AG04450 (cell line): ENCODE measurements at places on chromosomes 16 and 17.

GRCh38 chr17:82524540-82524939 is 5.0 kb downstream of the FOXK2 start:
- no peak for DNase-seq

DNA sequence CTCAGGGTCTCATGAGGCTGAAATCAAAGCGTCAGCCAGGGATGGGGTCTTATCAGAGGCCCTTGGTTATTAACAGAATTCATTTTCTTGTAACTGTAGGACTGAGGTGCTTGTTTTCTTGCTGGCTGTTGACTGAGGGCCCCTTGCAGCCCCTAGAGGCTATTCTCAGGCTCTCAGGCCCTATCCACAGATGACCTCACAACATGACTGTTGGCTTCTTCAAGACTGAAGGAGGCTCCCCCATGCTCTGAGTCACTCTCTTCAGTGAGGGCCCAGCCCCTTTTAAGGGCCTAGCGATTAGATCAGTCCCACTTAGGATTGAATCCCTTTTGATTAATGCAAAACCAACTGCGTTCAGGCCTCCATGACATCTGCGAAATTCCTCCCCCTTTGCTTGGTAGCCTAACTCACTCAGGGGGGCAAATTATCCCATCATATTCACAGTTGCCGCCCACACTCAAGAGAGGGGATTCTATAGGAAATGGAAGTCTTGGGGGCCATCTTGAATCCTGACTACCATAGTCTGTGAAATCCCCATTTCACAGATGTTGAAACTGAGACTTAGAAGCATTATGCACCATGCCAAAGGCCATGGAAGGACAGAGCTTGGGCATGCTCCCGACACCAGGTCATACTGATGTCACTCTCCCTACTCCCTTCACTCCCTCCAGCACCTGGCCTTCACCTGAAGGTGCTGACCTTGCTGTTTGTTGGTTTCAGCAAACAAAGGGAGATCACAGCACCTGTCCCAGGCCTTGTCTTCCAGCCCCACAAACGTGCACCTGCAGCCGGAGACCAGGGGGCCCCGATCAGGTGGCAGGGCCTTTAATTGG is 592.3 kb downstream of the MAF start:
- DNase-seq, result no peak

- DNase-seq, result no peak
These were observed 81.7 kb downstream of the GOSR1 start for GRCh38 chr17:30558686-30559545.

DNA sequence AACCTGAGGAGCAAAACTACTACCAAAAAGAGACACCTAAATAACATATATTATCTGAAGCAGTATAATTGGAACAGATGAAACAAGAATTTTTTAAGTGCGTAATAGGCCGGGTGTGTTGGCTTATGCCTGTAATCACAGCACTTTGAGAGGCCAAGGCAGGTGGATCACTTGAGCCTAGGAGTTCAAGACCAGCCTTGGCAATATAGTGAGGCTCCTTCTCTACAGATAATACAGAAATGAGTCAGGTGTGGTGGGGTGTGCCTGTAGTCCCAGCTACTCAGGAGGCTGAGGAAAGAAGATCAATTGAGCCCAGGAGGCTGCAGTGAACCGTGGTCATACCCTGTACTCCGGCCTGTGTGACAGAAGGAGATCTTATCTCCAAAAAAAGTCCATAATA is 294.2 kb upstream of the AXIN2 start:
- DNase-seq, result no peak

GRCh38 chr16:67284699-67285646 is 5.6 kb downstream of the PLEKHG4 start:
- DNase-seq, result no peak

- no peak for DNase-seq
These were observed 27.8 kb upstream of the HEATR6 start for GRCh38 chr17:60106340-60107059.

GRCh38 chr17:7714721-7715594 is 2.6 kb upstream of the DNAH2 start:
- DNase-seq, result no peak

DNA sequence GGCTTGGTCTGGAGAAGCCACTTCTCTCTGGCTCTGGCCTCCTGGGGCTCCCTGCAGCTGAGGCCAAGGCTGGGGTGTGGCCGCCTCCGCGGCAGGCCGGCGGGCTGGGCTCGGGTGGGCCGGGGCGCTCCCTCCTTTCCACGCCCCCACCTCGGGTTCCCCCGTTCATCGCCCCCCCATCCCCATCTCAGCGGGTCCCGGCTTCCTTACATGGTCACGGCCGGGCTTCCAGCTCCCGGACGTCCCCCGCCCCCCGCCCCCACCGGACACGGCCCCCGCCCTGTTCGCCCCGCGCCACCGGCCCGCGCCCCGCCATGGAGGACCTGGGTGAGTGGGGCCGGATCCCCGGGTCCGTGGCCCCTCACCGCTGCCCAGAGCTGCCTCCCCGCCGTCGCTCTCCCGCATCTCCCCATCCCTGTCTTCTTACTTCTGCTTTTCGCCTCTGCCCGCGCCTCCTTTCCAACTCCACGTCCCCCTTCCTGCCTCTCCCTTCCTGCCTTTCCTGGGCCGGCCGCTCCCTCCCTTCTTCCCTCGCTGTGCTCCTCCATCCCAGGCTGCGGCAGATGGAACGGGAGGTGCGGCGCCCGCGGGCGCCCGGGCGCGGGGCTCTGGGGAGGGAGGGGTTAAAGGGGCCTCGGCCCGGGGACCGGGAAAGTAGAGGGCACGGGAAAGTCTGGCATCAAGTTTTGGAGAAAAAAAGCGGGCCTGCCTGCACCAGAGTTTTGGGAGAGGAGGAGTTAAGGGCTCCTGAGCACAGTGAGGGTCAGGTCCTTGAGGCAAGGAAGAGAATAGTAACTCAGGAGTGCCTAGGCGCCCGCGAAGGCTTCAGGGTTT is at the start of gene TGFB1I1:
TSS of gene TGFB1I1 (plus strand) at position 278 of the 834 bp plus-strand sequence. CDS start at position 315, 37 bp downstream.
- DNase-seq, result peak; percentile 59

DNA sequence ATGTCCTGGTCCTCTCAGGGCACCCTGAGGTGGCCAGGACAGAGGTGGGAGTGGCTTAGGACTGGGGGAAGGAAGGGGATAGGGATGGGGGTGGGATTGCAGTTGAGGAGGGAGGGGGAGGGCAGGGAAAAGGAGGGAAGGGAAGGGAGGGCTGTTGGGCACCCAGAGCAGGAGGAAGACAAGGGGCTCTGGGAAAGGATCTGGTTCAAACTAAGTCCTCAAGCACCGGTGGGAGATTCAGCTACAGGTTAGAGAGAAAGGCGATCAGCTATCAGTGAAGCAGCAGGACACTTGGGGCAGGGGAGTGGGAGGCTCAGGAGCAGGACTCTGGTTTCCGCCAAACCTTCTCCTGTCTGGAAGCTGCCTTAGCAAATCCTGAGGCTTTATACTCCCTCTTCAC is 44.6 kb upstream of the ACSM2B start:
- no peak for DNase-seq
